Ammon's horn (tissue), 1 donor: ENCODE measurements at places on chromosomes 4 and X.
A peak's percentile ranks its signal among the peaks of the same experiment; 100 is the strongest.

DNA sequence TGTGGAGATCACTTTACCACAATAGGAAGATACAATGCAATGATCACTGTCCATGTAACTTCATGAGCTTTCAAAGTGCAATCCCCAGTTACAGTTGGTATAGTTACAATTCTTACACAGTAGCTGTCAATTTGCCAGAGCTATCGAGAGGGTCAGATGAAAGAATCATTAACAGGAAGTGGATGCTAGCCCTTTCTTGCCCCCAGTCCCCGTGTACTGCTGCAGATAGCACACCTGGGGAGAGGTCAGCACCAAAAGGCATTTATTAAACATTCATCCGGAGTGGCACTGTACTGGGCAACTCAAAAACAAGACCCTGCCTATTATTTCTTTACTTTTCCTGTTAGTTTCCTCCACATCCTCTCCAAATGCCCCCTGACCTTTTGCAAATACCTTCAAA is 47.7 kb downstream of the SOD3 start:
- DNase-seq: no peak

DNA sequence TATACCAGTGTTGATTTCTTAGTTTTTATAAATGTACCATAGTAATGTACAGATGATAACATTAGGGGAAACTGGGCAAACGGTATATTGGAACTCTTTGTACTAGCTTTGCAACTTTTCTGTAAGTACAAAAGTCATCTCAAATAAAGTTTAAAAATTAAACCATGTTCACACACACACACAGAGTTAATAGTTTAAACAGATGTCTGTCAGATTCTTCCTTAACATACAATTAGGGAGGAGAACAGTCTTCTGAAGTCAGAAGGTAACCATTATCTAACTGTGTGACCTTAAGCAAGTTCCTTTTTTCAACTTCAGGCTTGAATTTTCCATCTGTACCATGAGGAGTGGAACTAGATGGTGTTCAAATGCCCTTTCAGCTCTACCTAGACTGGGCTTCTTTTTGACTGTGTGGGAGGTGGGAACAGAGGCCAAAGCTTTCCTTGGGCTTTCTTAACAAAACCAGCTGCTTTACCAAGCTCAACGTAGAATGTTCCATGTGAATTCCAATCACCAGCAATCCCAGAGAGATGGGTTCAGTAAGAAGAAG is 127.8 kb downstream of the NEXMIF start:
- DNase-seq: no peak

- peak; percentile 83 for DNase-seq
Measured at GRCh38 chrX:123732670-123733363, at the start of gene THOC2. Gene THOC2, minus strand, starts transcription at chrX:123733052. Its CDS starts 30 bp downstream, at chrX:123733022.

- DNase-seq: no peak
Measured at GRCh38 chrX:71669492-71669891, 2.1 kb downstream of the LOC101059915 start.

DNA sequence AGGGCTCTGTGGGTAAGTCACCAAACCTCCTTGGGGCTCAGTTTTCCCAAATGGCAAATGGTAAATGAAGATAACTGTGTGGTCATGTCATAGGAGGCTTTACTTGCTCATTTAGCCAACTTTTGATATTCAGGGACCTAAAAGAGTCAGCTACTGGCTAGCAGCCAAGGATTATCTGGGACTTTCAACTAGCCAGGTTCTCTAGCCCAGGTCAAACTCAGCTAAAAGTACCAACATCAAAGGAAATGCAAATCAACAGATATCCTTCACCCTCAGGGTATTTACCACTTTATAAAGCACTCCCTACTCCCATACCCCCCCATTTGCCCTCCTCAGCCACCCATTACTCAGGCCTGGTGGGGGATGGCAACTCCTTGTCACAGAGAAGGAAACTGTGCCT is 7.5 kb downstream of the AMER1 start:
- DNase-seq: no peak

DNA sequence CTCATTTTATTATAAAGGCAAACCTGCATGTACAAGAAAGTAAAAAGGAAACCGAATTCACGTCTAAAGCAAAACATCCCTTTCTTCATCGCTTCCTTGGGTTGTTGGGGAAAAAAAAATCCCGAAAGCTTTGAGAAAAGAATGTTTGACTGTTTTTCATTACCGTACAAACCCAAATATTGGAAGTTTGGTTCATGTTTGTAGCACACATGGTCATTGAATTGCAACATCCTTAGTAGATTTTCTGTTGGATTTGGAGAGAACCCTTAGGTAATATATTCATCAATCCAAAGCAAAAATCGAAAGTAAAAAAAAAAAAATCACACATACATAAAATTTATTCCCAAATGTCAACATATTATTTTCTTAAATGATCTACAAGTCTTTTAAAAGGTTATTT is 420.3 kb downstream of the MAPK10 start:
- DNase-seq: no peak

DNA sequence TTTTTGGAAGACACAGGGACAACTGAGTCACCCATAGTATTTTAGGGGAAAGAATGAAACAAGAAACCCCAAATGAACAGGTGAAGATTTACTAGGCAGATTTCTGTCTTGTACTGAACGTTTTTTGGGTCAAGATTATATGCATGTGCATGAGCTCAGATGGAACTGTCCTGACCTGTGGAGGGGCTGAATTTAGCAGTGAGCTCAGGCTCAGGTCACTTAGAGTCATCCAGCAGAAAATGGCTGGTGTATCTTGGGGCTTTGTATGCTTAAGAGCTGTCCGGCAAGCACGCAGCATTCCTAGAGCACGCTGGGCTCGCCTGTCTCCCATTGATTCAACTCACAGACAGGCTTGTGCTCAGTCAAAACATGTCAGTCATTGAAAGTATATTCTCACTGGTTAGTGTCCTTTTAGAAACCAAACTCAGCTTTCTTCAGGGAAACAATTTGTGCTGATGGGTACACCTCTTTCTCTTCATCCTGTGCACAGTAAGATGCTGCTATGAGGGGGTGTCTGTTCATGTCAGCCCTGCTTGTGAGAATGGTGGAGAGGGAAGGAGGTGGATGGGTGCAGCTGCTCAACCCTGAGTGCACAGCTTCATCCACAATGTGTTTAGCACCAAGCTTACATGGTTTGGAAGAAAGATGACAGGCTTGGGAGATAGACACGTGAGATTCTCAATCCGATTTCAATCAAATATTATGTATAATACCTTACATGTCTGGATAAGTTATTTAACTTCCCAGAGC is 47.5 kb upstream of the PDLIM3 start:
- no peak for DNase-seq

DNA sequence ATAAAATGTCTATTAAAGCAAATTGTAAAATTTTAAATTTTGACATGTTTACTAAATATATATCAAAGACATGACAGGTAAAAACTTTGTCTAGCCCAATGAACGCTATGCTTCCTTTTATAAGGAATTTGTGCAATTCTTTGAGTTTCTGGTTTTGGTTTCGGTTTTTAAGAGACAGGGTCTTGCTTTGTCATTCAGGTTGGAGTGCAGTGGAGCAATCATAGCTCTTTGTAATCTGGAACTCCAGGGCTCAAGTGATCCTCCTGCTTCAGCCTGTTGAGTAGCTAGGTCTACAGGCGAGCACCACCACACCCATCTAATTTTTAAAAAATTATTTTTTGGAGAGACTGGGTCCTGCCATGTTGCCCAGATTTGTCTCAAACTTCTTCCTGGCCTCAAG is 60.7 kb downstream of the BLTP1 start:
- no peak for DNase-seq

- DNase-seq: no peak
Measured at GRCh38 chr4:3783693-3784306, 17.6 kb downstream of the ADRA2C start.
